Esophagus squamous epithelium (tissue), 5 donors: ENCODE measurements at places on chromosomes 12 and 14.

GRCh38 chr14:35383569-35384454 is 20.7 kb downstream of the NFKBIA start:
- no peak for DNase-seq

- no peak for DNase-seq
Measured at GRCh38 chr12:23431006-23431405, 518.5 kb downstream of the SOX5 start.

DNA sequence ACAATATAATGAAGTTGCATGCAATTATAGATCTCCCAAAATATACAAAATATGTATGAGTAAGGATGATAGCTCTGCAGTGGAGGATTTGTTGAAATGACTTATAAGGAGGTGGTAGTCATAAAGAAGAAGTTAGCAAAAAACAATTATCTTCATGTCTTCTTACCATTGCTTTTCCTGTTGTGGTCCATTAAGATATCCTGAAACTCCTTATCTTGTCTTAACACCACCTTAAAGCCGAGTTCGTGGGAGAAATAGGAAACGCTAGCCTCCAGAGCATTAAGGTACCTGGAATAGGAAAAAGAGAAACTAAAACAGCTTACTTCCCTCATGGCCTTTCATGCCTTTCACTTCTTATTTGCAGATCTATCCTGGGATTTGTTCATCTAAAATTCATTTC is 15.2 kb downstream of the GUCY2C start:
- no peak for DNase-seq

- no peak for DNase-seq
Measured at GRCh38 chr12:69435644-69436043, 34.5 kb upstream of the FRS2 start.

DNA sequence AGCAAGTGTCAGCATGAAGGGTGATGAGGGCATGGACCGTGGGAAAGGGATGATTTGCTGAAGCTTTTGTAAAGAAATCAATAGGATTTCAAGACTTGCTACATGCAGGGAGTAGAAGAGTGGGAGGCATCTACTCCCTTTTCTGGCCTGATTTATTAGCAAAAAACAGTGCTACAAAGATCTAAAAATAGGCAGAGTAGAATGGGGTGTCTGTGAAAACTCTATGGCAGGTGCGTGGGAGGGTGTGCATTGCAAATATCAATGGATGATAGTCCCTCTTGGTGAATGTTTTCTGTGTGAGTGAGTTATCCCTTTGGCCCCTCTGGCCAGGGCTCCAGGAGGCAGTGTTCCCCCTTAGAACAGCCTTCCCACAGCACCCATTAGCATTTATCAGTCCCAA is 139.0 kb downstream of the SMOC1 start:
- no peak for DNase-seq

- DNase-seq, result no peak
Measured at GRCh38 chr12:63944586-63945228, 100.2 kb downstream of the SRGAP1 start.

- no peak for DNase-seq
Measured at GRCh38 chr12:104109446-104110271, 28.4 kb downstream of the NFYB start.

GRCh38 chr12:68998041-68998440 is 65.1 kb upstream of the CPM start:
- no peak for DNase-seq

DNA sequence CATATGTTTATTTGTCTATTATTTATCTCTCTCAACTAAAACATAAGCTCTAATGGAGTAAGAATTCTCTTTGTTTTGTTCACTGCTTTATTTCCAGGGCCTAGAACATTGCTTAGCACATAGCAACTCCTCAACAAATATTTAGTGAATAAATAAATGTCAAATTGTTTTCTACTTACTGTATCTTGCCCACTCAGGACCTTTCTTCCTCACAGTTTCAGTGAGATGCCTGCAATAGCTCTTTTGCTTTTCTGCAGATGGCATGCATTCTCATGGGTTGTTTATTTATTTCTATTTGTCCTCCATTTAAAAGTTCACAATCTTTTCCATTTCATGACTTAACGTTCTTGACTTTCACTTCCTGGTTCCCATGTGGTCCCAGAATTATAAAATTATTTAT is 94.9 kb upstream of the TTC7B start:
- DNase-seq, result no peak

GRCh38 chr12:19547271-19547671 is 108.0 kb downstream of the AEBP2 start:
- DNase-seq, result no peak

DNA sequence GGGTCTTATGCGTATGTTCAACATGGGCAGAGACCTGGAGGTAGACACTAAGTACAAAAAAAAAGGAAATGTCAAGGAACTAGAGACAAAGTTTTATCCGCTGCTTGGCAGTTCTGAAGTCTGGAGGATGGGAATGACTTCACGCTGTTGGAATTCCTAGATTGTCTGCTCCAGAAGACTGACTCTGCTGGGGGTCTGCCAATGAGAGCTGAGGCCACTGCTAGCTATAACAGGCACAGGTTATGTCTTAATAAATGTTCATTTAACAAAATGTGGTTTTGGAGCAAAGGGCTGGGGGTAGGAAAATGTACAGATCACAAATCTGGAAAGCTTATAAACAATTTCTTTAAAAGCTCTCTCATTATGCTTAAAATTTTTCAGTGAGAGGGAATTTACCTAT is 5.9 kb downstream of the RNASE8 start:
- no peak for DNase-seq

DNA sequence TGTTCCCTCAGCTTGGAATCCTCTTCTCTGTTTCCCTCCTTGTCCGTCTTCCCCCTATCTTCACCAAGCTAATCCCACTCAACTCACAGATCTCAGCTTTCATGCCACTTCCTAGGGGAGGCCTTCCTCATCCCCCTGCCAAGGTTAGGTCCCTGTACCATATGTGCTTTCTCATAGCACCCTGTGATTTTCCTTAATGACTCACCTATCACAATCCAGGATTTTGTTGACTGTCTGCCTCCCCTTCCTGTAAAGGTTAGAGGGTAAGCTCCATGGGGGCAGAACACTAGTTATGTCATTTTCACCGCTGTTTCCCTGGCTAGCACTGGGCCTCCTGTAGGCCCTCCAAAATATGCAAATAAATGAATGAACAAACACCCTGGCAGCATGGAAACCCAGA is 57.6 kb downstream of the CRADD start:
- DNase-seq, result no peak

DNA sequence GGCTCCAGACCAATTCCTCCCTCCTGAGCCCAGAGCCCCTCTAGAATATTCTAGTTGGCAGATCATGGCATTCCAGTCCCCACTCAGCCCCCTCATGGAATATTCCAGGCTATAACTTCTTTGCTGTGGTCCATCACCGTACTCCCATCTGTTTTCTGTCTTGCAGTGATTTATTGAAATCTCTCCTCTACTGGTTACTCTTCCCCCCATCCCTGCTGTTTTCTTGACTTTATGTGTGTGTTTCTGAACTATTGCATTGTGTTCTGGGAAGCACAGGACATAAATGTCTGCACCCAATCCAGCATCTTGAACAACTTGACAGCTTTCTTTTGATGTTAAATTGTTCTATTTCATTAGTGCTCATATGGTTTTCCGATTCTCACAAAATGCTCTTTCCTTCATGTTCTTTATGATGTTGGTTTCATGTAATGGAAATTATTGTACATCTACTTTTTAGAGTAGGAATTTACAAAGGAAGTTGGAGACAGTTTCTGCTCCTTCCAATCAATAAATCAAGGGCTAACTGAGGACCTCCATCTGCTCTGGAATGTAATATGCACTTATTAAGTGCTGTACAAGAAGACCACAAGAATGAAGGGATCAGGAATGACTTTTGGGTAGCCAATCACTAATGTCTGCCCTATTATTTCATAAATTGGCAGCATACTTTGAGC is 26.3 kb downstream of the PDE6H start:
- no peak for DNase-seq

DNA sequence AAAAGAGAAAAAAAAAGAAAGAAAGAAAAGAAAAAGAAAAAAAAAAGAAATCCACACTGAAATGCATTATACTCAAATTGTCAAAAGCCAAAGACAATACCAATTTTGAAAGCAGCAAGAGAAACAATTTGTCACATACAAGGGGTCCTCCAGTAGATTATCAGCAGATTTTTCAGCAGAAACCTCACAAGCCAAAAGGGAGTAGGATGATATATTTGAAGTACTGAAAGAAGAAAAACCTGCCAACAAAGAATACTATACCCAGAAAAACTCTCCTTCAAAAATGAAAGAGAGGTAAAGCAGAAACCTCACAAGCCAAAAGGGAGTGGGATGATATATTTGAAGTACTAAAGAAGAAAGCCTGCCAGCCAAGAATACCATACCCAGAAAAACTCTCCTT is 37.1 kb upstream of the ANO6 start:
- DNase-seq, result no peak

- DNase-seq, result no peak
Measured at GRCh38 chr12:2335513-2335912, 282.7 kb downstream of the CACNA1C start.

DNA sequence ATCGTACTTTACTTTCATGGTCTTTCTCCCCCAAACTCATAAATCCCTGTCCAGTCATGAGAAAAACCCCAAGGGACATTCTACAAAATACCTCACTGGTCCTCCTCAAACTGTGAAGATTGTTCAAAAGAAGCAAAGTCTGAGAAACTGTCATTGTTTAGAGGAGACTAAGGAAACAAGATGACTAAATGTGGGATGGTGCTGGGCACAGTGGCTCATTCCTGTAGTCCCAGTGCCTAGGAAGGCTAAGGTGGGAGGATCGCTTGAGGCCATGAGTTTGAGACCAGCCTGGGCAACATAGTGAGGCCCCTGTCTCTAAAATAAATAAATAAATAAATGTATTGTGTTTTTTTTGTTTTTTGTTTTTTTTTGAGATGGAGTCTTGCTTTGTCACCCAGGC is 74.2 kb upstream of the SCAF11 start:
- no peak for DNase-seq

DNA sequence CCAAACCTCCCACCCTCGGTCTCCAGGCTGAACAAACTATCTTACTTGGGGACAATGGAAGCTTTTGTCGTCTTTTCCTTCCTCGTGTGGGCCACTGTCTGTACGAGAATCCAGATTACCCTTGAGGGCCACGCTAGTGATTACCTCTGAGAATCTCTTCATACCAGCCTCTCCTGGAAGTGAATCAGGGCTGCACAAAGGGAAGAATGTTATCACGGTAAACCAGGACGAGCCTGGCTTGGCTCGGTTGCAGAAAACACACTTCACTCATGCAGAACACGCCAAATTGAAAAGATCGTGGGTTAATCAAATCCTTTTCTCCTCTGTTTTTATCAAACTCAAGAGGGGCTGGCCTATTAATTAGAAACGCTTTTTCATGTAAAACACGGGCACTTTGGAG is 51.6 kb upstream of the MYL2 start:
- DNase-seq, result no peak

GRCh38 chr14:77489041-77489440 is 9.6 kb downstream of the ISM2 start:
- no peak for DNase-seq

DNA sequence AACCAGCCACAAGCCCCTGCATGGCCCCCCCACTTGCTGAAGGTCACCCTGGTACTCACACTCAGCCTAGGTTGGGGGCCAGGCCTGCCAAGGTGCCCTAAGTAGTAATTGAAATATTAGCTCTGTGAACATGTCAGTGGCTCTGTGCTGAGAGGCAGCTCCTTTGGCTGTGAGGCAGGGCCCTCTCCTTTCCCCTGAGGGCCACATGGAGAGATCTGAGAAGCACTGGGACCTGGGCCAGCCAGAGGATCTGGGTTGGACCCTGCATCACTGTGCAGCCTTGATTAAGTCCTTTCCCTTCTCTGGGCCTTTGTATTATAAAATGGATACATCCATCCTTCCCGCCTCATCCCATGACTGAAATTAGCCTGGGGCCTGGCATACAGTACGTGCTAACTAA is 58.0 kb upstream of the FAM222A start:
- DNase-seq, result no peak

GRCh38 chr12:9333161-9333560 is 125.0 kb upstream of the PZP start:
- DNase-seq, result no peak

GRCh38 chr14:99128185-99128584 is 143.8 kb downstream of the BCL11B start:
- no peak for DNase-seq

DNA sequence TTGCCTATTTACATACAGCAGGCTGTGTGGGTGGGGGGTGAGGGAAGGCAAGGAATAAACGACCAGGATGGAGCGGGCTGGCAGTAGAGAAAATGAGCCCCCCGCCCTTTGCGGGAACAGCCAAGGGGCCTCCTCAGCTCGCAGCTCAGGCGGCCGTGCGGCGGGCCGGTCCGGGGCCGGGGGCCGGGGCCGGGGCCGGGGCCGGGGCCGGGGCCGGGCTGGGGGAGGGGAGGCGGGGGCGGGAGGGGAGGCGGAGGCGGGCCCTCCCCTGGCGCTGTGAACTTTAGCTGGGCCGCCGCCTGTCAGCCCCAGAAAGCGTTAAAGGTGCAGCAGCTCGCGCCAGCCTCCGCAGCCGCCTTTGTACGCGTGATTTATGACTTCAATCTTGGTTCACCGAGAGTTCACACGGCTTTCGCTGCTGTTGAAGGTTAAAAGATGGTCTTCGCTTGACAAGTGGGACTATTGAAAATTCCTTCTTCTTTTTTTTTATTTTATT is 28.8 kb downstream of the HOXC4 start:
- no peak for DNase-seq

- DNase-seq, result no peak
Measured at GRCh38 chr12:93022603-93023340, 93.7 kb upstream of the EEA1 start.

DNA sequence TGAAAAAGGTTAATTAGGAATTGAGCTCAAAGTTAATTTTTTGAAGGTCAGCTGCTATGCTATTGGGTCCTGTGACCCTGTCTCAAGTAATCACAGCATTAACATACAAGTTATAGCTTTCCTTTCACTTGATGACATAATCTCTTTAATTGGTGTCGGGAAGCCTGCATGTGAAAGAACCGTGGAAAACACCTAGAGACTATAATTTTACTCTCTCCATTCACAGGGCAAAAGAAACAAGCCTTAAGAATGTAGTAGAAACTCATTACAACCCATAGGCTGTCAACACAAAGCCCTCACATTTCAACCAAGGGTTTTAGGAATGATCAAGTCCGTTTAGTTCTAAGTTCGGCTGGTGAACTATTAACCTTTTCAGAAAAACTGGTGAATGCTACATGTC is 104.4 kb downstream of the PPM1A start:
- no peak for DNase-seq

DNA sequence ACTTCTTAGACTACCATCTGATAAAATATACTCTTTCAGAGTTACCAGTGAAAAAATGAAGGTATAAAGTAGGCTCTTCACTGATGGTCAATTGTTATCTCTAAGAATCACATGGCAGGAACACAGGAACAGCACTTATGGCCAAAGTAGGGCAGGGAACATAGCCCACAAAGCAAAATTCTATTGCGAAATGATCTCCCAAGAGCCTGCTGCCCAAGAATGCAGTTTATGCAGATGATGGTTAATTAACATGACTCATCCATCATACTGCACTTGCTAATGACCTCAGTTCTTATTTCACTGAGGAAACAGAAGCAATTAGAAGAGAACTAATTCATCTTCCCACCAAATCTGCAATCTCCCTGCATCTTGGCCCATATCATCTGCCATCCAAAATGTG is 133.8 kb downstream of the SLC2A13 start:
- no peak for DNase-seq
